ENCODE measurements at places on chromosomes 11 and 22.

DNA sequence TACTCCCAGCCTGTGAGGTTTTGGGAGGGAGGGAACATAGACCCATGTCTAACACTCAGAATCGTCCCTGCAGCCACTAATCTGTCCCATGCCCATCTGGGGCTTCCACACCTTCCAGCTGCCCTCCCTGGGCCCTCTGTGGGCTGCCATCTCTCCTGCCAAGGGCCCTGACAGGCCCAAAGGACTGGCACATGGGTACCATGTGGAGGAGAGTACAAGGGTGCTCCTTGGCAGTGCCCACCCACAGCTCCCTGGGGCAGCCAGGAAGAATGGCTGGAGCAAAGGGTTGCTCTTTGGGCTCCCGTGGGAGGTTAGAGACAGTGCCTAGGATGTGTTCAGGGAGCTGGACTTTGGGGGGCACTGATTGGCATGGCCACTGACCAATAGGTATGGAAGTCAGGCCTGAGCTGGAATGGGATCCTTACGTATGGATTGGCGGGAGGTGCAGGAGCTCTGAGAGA, 56.8 kb downstream of the CD82 start:
- DNase-seq = no peak

GRCh38 chr11:78149646-78150045, 10.2 kb upstream of the ALG8 start:
- no peak for DNase-seq

DNA sequence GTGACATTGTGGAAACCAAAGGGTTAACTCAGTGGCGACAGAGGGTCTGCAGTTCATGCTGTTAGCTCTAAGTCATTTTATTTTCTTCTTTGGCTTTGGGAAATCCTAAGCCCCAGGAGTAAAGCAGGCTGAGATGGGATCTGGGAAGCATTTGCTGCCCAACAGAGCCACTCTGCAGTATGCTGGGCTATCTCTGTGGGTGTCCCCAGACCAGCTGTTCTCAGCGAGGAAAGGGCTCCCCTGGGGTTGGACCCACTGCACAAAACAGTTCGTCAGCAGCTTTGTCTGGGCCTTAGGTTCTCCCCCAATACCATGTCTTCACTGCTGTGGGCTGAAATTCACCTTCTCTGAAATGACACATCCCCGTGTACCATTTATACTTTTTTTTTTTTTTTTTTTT, 34.0 kb downstream of the KREMEN1 start:
- DNase-seq = no peak

DNA sequence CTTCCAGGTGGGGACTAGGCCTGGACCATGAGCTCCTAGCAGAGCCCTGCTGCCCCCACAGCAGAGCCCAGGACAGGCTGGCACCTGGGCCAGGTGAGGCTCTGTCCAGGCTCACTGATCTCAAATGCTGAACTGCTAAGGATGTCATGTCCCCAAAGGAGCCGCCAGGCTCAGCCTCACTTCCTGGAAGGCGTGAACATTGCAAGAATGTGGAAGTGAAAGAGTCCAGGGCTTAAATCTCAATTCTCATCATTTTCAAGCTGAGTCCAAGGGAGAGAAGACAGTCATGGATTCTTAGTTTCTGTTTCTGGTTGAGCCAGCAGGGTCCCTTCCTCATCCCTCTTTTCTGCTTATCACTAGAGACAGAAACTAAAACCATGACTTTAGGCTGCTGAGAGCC, 5.0 kb downstream of the ASCL2 start:
- DNase-seq = no peak

- DNase-seq = no peak
These were observed 38.3 kb downstream of the PISD start for GRCh38 chr22:31623592-31624304.

DNA sequence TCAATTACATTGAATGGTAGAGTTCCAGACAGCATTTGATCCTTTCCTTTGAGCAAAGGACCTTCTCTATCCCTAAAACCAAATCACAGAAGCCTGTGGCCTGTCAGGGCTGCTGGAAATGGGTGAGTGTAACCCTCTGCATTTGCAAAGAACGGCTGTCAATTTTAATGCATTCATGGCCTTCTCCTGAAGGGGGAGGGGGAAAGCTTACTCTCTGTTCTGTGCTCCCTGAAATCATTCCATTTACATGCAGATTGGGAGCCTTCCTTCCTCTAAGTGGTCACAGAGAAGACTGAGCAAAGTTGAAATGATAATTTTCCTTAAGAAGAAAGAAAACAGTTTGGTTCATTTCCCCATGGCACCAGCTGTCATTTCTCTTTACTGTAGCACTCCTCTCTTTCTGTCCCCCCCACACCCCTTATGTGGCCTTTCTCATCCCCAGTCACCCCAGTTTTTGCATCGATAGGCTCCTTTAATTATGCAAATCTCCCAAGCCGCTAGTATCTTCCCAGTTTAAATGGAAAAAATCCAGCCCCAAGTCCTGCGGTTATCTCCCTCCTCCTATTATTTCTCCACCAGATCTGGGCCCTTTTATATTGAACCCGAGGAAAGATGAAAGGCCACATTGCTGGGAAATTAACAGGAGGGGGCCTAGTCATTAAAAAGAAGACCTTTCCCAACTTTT, 109.4 kb upstream of the KIRREL3 start:
- no peak for DNase-seq

GRCh38 chr11:107040433-107041087, 22.3 kb upstream of the GUCY1A2 start:
- no peak for DNase-seq

DNA sequence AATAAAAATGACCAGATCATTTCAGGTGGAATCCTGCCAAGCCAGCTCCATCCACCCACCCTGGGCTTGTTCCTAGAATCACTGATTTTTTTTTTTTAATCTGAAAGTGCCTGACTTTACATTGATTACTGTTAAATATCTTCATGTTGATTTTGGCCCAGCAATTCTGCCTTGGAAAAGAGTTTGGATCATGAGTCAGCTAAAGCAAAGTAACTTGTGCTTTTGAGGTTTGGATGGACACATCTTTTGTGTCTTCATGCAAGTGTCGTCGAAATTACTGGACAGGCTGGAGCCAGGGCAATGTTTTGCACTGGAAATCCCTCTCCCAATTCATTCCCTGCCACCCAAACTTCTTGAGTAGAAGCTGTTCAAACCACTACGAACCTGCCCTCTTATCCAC, 164.0 kb upstream of the SYT13 start:
- no peak for DNase-seq

DNA sequence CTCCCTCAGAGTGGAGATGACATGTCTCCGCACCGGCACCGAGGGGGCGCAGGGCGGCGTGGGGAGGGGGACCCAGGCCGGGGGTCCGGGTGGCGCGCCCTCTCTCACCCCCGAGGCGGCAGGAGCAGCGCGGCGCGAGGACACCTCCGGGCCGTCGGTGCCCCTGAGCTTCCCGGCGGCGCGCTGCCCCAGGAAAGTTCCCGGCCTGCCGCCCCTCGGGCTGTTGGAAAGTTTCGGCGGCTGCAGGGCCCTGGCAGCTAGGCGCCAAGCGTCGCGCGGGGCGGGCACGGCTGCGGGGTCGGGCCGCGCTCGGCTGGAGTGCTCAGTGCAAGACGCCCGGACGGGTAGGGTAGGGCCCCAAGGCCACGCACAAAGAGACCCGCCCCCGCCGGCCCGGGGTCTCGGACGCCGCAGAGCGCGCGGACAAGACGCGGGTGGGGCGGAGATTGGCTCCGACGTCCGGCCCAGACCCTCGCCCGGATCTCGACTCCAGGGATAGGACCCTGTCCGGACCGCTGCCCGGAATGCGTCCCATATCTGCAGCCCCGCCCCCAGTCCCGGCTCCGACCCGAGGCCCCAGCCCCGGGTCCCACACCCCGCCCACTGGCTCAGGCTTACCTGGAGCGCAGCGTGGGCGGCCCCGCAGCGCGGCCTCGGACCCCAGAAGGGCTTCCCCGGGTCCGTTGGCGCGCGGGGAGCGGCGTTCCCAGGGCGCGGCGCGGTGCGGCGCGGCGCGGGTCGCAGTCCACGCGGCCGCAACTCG, 471 bp downstream of the ARVCF start:
- no peak for DNase-seq

GRCh38 chr22:28379951-28380350, 299.7 kb downstream of the TTC28 start:
- no peak for DNase-seq

DNA sequence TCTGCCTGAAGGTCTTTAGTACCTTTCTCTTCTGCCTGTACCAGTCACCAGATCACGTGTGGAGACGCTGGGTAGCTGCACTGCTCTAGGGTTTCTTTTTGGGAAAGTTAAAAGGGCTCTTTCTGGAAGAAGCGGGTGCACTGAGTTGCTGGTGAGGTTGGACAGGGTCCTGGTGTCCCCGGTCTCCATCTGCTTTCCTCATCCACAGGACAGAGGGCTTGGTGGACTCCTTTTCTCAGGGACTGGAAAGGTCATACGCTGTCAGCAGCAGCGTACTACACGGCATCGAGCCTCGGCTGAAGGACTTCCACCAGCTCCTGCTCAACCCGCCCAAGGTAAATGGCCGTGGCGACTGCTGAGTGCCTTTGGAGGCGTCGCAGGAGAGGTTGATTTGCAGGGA, 52.8 kb downstream of the SBF1 start:
- no peak for DNase-seq

DNA sequence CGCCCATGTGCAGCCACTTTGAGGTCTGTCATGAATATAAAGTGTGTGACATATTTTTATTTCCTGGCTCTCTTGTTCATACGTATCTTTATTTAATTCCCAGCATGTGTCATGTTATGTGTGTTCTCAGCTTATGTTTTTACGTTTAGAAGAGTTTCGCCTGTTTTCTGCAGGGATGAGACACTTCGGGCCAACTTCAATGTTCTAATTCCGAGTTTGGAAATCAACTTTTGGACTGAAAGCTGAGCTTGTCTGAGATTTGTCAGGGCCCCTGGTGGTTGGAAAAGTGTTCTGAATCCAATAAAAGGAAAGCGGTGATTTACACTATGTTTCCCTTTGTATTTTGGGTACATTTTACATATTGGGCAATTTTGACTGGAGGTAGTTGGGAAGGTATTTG, 810.7 kb downstream of the TBC1D22A start:
- DNase-seq = no peak

DNA sequence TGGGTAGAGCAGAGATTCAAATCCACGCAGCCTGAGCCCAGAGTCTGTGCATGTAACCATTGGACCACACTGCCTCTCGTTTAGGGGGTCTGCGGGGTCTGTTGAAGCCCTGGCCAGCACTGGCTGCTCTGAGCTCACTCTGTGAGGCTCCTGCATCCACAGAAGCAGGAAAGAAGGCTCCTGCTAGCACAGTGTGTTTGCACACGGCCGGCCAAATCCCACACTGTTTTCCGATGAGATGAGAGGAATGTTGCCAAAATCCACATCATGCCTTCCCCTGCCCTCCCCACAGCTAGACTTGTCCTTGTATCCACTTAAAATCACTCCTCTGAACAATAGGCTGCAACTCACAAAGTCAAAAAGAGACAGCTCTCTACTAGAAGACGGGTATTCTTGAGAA, 10.6 kb upstream of the SLC22A12 start:
- DNase-seq = no peak

GRCh38 chr11:44261800-44262591, 47.9 kb downstream of the ALX4 start:
- no peak for DNase-seq

- DNase-seq = no peak
These were observed 28.0 kb upstream of the CABP7 start for GRCh38 chr22:29691636-29692326.

GRCh38 chr11:8006349-8006977, 19.3 kb downstream of the EIF3F start:
- DNase-seq = no peak

- no peak for DNase-seq
These were observed 41.7 kb upstream of the SMTN start for GRCh38 chr22:31039393-31039792.

GRCh38 chr11:93054881-93055280, 85.4 kb downstream of the MTNR1B start:
- DNase-seq = no peak

DNA sequence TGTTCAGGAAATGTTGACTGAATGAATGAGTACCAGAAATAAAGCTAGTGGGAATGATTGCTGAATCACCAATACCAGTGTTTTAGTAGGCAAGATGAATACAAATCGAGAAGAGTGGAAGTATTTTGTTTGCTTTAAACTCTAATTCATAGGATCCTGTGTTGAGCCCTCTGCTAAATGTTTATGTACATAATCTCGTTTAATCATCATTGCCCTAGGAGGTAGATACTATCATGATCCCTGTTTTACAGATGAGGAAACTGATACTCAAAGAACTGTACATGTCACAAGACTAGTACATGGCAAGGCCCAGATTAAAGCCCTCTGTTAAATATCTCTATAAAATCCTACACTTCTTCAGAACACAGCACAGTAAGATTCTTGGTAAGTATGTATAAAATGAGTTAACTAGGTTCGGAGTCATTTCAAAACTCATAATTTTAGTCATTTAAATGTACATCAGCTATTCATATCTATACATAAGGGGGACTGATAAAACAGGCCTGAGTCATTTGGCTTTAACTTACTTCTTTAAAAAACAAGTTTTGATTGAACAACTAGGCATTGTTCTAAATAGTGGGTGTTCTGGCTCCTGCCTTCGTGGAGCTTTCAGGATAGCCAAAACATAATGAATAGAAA, 97.1 kb downstream of the EXT2 start:
- no peak for DNase-seq

- DNase-seq = no peak
These were observed 29.8 kb upstream of the ASPHD2 start for GRCh38 chr22:26399289-26399688.

DNA sequence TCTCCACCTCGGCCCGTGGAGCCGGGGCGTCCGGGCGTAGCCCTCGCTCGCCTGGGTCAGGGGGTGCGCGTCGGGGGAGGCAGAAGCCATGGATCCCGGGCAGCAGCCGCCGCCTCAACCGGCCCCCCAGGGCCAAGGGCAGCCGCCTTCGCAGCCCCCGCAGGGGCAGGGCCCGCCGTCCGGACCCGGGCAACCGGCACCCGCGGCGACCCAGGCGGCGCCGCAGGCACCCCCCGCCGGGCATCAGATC, 439 bp downstream of the YAP1 start:
- no peak for DNase-seq

DNA sequence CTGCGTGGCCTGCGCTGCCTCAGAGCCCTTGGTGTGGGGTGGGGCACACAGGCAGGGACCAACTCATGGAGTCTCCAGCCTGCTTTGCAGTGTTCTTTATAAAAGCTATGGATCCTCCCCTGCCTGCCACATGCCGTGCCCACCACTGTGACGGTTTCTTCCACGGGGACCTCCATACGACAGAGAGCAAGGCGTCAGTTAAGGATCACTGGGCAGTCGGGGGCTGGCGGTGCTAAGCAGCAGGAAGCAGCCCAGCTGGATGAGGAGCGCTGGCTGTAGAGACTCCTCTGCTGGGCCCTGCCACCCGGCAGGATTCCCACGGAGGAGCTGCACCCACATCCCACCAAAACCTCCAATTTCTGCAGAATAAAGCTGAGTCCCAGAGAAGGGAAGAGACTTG, 23.1 kb upstream of the EFCAB6 start:
- no peak for DNase-seq

- DNase-seq = no peak
These were observed 521 bp downstream of the PES1 start for GRCh38 chr22:30591191-30591587.

Data from stimulated activated CD8-positive, alpha-beta memory T cell treated with anti-CD3 and anti-CD28 coated beads, Interleukin-7, amount 100 ng/mL, for 1 hour (primary cell).